ENCODE measurements at places on chromosomes 6 and 20. TPM values are rescaled to one million over a fixed set of nuclear protein-coding genes. Genes with fewer than 3 reads are reported as not detected.

Gene TPD52L1
- 9.7 TPM for total RNA-seq

Gene TBCC
- 38.7 TPM for total RNA-seq

Gene GABRR1
- not detected for total RNA-seq

Gene MYL9
- 195 TPM for total RNA-seq

Gene CD109
- 27.2 TPM for total RNA-seq

Gene TCF21
- total RNA-seq, result 1.3 TPM

Gene BPHL
- total RNA-seq, result 17.3 TPM

Gene PPIL6
- 0.97 TPM for total RNA-seq

Gene SPATA25
- total RNA-seq, result 0.43 TPM

Gene LIN28B
- total RNA-seq, result 5.6 TPM

Gene PXMP4
- total RNA-seq, result 3.9 TPM

Gene SYNGAP1
- total RNA-seq, result 6.4 TPM

Gene F13A1
- total RNA-seq, result not detected

Gene BTN1A1
- not detected for total RNA-seq

Gene BFSP1
- total RNA-seq, result 2.9 TPM

Gene FBXO5
- 22.5 TPM for total RNA-seq

Gene SLC16A10
- not detected for total RNA-seq

Gene NKX2-2
- total RNA-seq, result not detected

Gene EBF4
- 2.6 TPM for total RNA-seq

Gene KIAA0408
- 1.3 TPM for total RNA-seq

Gene GCLC
- total RNA-seq, result 25.8 TPM

Gene PKIB
- total RNA-seq, result 12.2 TPM

Gene CTAGE9
- not detected for total RNA-seq

Gene SLC22A7
- total RNA-seq, result not detected

Gene DEFB124
- not detected for total RNA-seq

Gene SAMD3
- total RNA-seq, result 5.5 TPM

Gene VWA7
- under 0.01 TPM for total RNA-seq

Gene BCAS4
- total RNA-seq, result 7.3 TPM

Gene PNRC1
- total RNA-seq, result 38.7 TPM

Gene FHL5
- total RNA-seq, result not detected

Gene KCNK17
- not detected for total RNA-seq

Gene APOBEC2
- not detected for total RNA-seq

Gene BPIFA1
- not detected for total RNA-seq

Gene BMP5
- total RNA-seq, result under 0.01 TPM

Gene PACRG
- total RNA-seq, result 0.97 TPM

Gene PRKN
- total RNA-seq, result 4.2 TPM

Gene TMEM14A
- total RNA-seq, result 18.7 TPM

Gene TAGAP
- total RNA-seq, result not detected

Gene RAB22A
- total RNA-seq, result 15.1 TPM

Gene ARHGAP40
- total RNA-seq, result not detected

Gene PREX1
- 23.8 TPM for total RNA-seq

Gene PDE7B
- 3.9 TPM for total RNA-seq

Gene TUBB2B
- 5.2 TPM for total RNA-seq

Gene TNFAIP3
- total RNA-seq, result 3.9 TPM

Gene SYCP2L
- total RNA-seq, result not detected

Gene TUBB
- 590 TPM for total RNA-seq

Gene FOXP4
- total RNA-seq, result 4.5 TPM

Gene FNDC1
- under 0.01 TPM for total RNA-seq

Gene CD40
- 0.97 TPM for total RNA-seq

Gene GRM1
- total RNA-seq, result not detected

Gene KHDC1
- total RNA-seq, result 3.9 TPM

Gene WDR46
- 99.7 TPM for total RNA-seq

Gene OPRM1
- not detected for total RNA-seq

Gene BNIP5
- total RNA-seq, result not detected

Gene CENPW
- 12.5 TPM for total RNA-seq

Gene NRN1
- total RNA-seq, result not detected

Gene DNMT3B
- 3.2 TPM for total RNA-seq

Gene MEP1A
- total RNA-seq, result not detected

Gene EPPIN
- total RNA-seq, result not detected
